ENCODE measurements at places on chromosomes 4 and X.

GRCh38 chrX:6777238-6778002 lies 242.5 kb upstream of the VCX3A start:
- DNase-seq = no peak

DNA sequence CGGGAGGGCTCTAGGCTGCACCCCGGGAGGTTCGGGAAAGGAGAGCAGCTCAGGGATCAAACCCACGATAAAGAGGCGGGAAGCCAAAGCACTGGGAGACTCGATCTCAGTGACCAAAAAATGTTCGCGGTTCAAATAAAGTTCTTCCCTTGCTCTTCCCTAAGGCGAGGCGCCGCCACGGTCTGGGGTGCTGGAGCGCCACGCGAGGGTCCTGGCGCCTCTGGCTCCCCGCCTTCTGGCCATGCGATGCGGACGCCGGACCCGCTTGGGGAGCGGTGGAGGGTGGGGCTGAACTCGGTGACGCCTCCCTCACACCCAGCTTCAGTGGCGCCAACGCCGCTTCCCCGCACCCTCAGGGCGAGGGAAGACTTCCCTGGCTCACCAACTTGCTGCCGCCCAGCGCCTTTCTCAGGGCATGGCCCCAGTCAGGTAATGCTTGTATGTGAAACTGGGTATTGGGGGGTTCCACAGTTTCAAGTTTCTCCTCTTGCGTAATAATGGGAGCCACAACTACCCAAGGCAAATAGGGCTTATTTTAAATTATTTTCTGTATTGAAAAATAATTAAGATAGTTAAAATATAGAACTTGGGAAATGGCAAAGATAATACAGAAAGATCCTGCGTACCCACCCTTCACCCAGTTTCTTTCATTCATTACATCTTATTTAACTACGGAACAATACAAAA lies at the start of gene QRFPR:
Gene QRFPR, minus strand, starts transcription at position 243 of the 687 bp plus-strand sequence. CDS start 371 bp downstream, outside the sequence.
- DNase-seq = no peak

DNA sequence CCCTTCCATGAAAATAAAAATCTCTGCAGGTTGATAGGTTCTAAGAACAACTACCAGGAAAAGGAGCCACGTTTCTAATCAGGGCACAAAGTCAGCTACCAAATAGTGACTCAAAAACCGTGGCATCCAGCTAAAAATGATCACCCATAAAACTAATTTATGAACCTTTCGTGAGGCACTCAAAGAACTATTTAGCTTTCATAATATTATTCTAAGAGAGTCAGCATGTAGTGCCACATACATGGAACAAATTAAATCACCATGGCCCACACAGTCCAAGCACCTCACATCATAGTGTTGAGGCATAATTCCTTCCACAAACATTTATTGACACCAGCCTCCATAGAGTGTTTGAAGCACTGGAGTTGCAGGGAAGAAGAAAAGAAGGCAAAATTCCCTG lies 252.0 kb upstream of the PPARGC1A start:
- DNase-seq = no peak

DNA sequence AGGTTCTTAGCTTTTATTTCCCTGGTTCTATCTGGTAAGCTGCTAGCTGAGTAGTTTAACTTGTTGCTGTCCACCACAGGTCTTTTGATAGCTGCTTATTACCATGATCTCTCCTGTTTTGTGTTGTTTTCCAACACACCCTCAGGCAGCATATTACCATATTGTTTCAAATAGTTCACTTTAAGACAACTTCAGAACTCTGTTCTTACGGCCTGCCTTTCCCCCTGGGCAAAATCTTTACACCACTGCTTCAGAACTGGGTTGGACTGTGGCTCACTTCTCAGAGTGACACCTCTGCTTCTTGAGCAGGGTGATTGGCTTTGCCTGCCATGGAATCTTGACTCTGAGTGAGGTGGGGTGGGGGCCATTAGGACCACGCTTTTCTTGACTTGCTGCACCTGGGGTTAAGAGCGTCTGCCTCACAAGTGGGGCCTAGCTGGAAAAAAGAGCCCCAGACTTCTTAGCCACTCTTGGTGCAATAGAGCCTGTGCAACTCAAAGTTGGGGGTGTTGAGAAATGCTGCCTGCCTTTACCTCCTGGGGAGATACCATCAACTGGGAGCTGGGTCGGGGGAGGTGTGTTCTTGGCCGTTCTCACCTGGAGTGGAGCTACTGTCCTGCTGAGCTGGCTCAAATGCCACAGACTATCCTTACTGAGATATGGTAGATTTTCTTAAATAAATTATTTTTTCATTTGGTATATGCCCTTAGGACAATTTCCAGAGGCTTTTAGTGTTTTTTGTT lies 23.4 kb downstream of the USP9X start:
- DNase-seq = no peak

DNA sequence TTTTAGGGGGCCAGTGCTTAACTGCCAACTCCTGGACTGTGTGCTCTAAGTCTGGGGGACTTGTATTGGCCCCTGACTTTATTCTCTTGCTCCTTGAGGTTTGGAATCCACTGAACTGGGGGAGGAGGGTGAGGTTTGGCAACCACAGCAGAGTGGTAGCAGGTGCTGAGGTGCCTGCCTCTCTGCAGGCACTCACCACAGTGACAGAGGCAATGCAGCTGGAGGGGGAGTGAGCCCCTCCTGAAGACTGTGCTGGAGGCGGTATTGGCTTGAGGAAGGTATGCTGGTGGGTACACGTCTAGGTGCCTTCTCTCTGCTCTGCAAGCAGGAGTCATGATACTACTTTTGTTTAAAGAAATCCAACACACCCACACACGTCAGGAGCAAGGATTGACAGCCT lies 24.6 kb downstream of the CFAP299 start:
- no peak for DNase-seq

DNA sequence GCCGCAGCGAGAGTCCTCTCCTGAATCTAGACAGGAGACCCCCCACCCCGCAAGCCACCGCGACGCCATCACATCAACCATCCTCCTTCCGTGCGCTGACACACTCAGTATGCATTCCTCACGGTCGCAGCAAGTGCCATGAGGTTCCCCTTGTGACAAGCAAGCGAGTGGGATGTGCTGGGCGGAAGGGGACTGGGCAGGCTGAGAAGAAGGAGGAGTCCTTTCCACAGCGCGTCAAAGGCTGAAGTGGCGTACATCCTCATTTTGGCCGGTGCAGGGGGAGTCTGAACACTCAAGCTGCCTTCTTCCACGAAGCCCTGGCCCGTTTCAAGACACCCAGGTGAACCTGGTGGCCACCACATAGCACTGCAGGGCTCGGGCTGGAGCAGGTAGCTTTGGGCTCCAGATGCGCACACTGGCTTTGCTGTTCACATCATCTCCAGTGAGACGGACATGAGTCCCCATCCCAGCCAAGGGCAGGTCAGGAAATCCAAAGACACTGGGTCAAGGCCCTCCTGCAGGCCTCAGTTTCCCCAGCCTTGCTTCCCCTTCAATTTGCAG lies 30.4 kb downstream of the CCNQ start:
- no peak for DNase-seq

- no peak for DNase-seq
These were observed 35.2 kb downstream of the NYX start for GRCh38 chrX:41482154-41482850.

DNA sequence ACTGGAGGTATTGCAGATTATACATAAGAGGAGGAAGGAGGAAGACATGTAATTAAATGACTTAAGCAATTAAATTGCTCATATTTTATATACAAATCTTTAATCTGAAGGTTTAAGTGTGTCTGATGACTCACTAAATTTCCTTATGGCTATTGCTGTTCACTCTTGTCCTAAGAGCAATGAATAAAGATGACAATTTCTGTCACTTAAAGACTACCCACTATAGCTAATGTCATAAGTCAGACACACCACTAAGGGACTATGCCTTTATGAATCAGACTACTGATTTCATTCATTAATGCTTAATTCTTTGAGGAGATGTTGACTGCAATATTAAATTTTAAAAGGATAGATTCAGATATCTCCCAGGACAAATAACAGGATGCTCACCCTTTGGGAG lies 1514.7 kb downstream of the PCDH18 start:
- no peak for DNase-seq

DNA sequence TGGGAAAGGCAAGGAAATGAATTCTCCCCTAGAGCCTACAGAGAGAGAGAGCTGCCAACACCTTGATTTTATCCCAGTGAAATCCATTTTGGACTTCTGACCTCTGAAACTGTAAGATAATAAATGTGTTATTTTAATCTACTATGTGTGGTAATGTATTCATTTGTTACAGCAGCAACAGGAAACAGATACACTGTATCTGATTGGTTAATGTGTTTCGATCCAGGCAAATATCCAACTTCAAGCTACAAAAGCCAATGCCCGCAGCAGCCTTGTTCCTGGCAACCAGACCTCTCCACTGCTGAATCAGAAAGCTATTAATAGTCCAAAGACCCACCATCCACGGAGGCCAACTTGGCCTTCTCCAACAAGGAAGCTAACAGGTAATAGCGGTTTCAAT lies 318.1 kb downstream of the PTTG2 start:
- DNase-seq = no peak

GRCh38 chr4:42371305-42372252 lies 25.7 kb upstream of the SHISA3 start:
- peak; percentile 78 for DNase-seq

DNA sequence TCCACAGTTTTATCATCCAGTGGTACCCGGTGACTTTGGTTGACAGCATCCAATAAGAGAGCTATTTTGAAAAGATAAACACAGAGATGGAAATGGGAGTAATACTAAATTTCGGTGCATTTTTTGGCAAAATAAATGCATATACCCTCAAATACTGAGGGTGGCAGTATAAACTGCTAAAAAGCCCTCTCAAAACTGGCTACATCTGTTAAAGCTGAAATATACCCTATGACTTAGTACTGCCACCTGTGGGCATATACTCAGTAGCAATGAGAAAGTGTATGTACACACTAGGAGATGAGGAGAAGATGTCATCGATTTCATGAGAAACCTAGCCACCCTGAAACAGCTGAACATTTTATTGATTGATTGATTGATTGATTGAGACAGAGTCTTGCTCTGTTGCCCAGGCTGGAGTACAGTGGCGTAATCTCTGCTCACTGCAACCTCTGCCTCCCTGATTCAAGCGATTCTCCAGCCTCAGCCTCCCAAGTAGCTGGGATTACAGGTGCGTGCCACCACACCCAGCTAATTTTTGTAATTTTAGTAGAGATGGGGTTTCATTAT lies 12.2 kb upstream of the TMEM128 start:
- no peak for DNase-seq

DNA sequence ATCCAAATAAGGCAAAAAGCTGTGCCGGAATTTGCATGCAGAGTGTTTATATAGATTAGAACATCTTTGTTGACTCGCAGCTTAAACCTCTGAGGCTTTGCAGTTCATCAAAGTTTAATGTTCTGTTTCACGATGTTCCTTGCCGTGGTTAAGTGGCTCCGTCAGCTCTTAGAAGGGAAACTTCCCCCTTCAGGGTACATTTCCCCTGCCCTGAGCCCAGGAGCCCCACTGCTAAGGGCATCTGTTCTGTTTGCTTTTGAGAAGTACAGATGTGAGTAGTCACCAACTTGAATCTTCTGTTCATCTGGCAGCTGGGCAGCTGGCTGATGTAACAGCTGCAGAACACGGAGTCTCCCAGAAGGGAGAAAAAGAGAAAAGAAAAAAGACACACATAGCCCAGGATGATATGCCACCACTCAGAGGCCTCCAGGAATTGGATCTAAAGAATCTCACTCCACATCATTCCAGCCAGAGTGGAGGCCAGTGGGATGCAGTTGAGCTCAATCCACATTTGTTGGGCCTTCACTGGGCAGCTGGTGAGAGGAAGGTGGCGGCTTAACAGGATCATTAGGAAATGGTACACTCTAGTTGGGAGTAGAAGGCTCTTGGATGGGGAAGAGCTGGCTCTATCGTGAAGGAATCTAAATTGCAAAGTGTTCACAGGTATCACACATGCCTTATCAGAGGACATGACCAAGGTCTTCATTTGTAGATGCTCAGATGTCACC lies 178.7 kb upstream of the RBPJ start:
- DNase-seq = peak; percentile 2

DNA sequence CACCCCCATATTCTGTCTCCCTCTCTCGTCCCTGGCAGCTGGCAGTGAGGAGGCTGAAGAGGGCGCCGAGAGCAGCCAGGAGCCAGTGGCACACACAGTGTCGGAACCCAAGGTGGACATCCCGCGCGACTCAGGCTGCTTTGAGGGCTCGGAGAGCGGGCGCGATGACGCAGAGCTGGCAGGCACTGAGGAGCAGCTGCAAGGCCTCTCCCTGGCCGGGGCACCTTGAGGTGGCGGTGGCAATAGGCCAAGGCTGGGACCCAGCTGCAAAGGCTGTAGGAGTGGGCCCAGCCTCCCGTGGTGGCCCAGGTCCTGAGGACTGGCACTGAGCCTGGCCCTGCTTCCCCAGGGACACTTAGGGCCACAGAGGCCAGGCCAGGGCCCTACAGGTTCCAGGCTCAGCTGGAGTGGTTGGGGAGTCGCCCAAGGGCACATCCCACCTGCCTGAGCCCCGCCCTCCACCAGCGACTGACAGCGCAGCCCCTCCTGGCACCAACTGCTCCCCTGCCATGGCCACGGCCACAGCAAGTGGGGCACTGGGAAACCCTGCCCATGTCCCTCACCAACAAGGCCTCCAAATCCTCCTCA lies 13.9 kb downstream of the SASH3 start:
- DNase-seq = no peak

- no peak for DNase-seq
These were observed 33.7 kb downstream of the NOP14 start for GRCh38 chr4:2929469-2929868.

DNA sequence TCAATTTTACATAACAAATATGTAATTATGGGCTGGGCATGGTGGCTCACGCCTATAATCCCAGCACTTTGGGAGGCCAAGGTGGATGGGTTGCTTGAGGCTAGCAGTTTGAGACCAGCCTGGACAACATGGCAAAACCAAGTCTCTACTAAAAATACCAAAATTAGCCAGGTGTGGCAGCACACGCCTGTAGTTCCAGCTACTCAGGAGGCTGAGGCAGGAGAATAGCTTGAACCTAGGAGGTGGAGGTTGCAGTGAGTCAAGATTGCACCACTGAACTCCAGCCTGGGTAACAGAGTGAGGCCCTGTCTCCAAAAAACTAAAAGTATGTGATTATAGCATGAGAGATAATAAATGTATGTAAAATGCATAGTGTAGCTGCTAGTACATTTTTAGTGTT lies 229.0 kb downstream of the PPARGC1A start:
- no peak for DNase-seq

GRCh38 chrX:77446908-77447652 lies at the start of gene FGF16:
Gene FGF16, plus strand, starts transcription at chrX:77447389. Its CDS starts 286 bp downstream, at chrX:77447675.
- DNase-seq = no peak

- no peak for DNase-seq
These were observed 17.3 kb downstream of the TBC1D14 start for GRCh38 chr4:6926681-6927478.

GRCh38 chrX:150623583-150623982 lies 55.2 kb downstream of the MTM1 start:
- no peak for DNase-seq

- no peak for DNase-seq
These were observed 319.5 kb upstream of the POF1B start for GRCh38 chrX:85698921-85699320.

DNA sequence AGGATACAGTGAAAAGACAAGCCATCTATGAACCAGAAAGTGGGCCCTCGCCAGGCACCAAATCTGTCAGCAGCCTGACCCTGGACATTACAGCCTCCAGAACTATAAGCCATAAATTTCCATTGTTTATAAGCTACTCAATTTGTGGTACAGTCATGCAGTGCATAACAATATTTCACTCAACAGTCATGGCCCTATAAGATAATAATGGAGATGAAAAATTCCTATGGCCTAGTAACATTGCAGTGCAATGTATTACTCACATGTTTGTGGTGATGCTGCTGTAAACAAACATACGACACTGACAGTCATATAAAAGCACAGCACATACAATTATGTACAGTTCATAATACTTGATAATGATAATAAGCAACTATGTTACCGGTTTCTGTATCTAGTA lies 17.1 kb upstream of the TLR1 start:
- no peak for DNase-seq

- no peak for DNase-seq
These were observed at the start of gene S100P for GRCh38 chr4:6693231-6694176. Gene S100P, plus strand, starts transcription at chr4:6693878. Its CDS starts 55 bp downstream, at chr4:6693933.
